Stimulated activated CD4-positive, alpha-beta T cell treated with anti-CD3 and anti-CD28 coated beads, Interleukin-1b, Interleukin-23, amount 100 ng/mL, for 48 hours (primary cell): ENCODE measurements at places on chromosomes 16 and 17.

GRCh38 chr17:64252831-64253230 lies 10.2 kb downstream of the TEX2 start:
- no peak for DNase-seq

DNA sequence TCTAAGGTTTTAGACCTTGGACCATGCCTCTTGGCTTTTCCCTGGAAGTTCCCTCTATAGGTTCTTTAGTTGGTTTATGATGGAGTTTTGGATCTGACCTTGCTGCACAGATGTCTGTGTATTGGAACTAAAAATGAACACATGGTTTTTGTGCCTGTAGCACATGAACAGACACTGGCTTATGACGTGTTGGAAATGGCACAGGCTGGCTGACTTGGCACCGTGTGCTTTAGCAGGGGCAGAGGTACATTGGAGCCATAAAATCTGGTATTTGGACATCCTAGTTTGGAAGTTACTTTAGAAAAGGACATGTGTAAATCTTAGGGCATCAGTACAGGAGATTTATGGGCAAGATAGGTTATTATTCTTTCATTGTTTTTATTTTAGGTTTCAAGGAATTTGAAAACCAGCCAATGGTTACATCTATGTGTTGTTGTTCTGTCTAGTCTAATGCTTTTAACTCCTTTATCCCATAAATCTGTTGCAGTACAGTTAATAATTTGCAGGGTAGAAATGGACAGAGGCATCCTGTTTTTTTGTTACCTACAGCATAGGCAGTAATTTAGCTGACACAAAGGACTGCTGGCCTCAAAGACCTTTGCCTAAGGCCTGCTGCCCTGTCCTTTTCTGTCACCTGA lies 6.0 kb downstream of the SOCS7 start:
- DNase-seq = no peak

GRCh38 chr16:75931970-75932369 lies 205.7 kb upstream of the CPHXL start:
- no peak for DNase-seq

DNA sequence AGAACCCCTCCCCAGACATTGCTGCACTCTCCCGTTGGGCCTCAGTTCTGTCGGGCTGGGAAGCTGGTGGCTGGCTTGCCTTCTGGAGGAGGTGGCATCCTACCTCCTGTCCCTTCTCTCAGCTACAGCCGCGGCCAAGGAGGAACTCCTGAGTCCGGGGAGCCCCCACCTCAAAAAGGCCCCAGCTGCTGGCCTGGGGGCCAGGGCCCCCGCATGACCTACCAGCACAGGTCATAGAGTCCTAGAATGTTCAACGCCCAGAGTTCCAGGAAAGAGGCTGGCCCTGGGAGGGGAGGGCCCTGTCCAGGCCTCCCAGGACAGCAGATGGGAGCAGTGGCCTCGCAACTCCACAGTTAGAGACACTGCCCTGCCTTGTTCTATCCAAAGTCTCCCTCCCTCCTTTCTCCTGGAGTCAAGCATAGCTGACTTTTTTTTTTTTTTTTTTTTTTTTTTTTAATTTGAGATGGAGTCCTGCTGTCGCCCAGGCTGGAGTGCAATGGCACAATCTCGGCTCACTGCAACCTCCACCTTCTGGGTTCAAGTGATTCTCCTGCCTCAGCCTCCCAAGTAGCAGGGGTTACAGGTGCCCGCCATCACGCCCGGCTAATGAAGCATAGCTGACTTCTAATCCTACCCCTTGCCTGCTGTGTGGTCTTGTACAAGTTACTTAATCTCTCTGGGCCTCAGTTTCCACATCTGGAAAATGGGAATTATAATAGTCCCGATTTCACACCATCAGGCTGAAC lies 7.1 kb downstream of the CARHSP1 start:
- DNase-seq = no peak

DNA sequence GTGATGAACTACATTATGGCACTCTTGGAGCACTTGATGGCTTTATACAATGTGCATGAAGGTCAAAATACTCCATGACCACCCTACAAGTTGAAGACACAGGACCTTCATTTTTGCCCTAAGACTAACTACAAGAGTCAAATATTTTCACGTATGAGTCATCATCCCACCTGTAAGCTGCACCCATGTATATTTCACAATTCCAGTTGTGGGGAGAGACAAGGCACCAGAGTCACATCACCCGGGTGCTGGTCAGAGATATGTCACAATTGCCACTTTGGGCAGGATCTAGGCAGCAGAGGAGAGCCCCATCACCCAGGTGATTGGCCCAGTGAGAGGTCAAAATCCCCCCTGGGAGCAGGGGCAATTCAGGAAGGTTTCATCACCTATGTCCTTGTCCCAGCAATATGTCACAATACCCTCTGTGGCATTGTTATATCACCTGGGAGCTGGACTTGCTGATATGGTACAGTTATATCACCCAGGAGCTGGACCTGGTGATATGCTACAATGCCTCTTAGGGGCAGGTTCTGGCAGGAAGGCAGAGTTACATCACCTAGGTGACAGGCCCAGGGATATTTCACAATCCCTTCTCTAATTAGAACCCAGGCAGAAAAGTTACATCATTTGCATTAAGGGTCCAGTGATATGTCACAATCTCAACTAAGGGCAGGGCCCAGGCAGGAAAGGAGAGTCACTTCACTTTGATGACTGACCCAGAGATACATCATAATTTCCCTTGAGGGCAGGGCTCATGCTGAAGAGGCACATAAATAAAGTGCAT lies 1839.2 kb downstream of the TP53TG3F start:
- no peak for DNase-seq

GRCh38 chr17:80272366-80272765 lies 11.7 kb downstream of the RNF213 start:
- no peak for DNase-seq

- DNase-seq = no peak
Measured at GRCh38 chr16:80564394-80564793, 23.6 kb downstream of the DYNLRB2 start.

DNA sequence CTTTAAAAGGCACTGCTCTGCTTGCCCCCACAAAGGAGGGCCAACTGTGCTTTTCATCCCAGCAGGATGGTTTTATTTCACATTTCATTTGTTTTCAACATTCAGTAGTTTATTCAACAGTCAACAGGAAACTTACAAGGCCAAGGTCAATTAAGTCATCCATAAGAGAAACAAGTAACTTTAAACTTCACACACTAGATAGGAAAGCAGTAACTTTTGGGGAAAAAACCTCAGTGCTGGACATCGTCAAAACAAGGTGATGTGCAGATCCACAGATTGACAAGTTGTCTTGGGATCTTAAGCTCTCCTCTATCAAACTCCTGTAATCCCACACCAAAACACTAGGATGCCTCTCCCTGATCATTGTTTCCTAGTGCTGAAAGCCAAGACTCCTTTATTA lies 18.5 kb downstream of the NFE2L1 start:
- no peak for DNase-seq

GRCh38 chr17:78202666-78203065 lies 11.4 kb upstream of the BIRC5 start:
- no peak for DNase-seq

DNA sequence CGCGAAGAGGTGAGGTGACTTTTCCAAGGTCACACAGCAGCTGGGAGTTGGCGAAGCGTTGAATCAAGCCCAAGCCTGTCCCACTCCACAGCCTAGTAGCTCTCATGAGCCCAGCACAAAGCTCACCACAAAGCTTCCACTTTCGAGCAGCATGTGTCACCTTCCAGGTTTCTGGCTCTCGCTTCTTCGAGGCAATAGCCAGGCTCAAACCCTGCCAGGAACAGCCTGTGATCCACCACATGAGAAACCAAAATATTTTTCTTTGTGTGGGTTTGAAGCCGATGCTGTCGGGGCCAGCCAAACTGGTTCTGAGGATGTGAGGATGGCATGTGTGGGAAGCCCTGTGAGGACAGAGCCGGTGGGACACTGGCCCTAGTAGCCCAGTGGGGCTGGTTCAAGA lies 68.1 kb downstream of the COG7 start:
- no peak for DNase-seq

- peak; percentile 69 for DNase-seq
Measured at GRCh38 chr17:9273428-9274391, 252.4 kb downstream of the NTN1 start.

- no peak for DNase-seq
Measured at GRCh38 chr17:7038025-7038862, 2.4 kb downstream of the SLC16A13 start.

- DNase-seq = no peak
Measured at GRCh38 chr17:64498308-64499203, 1.7 kb upstream of the POLG2 start.

- DNase-seq = no peak
Measured at GRCh38 chr16:73064212-73064993, 16.5 kb upstream of the ZFHX3 start.

DNA sequence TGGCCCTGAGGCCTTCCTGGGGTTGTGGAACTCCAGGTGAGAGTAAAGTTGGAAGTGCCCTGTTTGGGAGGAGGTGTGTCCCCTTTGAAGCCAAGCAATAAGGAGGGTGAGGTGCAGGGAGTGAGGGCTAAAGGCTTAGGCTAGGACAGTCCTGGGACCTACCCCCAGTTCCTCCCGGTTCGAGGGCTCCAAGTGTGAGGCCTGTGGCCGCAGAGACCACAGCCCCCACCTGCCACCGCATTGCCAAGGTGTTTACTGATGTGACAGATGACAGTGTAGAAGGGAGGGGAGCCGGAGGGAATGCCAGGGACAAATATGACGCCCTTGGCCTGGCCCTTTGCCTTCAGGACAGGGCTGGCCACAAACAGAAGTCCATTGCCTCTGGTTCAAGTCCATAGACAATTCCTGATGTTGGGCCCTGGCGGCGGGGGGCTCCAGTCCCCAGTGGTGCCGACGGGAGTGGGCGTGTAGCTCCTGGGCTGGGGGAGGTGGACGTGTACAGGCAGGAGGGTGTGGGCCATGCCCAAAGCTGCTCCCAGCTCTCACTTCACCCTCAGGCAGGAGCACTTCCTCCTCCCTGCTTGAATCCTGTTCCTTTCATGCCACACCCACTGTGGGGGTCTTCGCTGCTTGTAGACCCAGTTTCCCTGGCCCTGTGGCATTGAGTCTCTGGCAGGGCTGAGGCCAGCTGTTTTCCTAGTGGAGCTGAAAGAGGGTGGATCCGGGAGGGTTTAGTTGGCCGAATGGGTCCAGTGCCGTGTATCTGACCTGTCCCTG lies 3.2 kb downstream of the ADORA2B start:
- DNase-seq = no peak

- DNase-seq = peak; percentile 28
Measured at GRCh38 chr17:21452377-21453143, 76.4 kb downstream of the KCNJ12 start.

DNA sequence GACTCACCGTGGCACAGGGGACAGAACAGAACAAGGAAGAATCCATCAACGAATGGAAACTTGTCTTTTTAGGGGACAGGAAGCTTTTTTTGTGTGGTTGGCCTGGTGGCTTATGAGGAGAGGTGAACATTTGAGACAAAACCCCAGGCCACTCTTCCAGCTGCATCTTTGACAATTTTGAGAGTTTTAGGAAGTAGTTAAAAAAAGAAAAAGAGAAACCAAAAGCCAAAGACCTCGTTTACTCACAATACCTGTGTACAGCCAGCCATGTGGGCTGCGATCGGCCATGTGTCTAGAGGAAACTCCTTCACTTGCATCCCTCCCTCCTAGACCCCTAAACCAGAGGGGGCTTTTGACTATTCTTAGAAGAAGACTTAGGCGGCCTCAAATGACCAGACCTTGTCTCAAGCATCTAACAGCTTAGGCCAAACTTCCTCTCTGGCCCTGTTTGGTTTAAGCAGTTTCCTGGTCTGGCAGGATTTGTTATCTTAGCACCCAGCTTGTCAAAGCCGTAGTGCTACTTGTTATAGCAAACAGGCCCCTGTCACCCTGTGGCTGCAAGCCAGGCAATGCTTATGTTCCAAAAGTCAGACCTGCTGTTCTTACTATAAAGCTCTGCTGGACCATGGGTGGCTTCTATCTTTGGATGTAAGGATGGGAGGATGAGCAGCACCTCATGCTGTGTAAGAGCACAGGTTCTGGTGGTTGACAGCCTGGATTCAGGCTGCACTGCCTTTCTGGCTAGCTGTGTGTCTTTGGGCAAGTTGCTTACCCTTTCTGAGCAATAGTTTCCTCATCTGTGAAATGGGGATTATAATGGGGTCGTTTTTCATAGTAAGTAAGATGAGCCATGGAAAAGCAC lies 17.7 kb downstream of the KSR1 start:
- peak; percentile 90 for DNase-seq

- no peak for DNase-seq
Measured at GRCh38 chr17:50923611-50924010, 57.5 kb upstream of the TOB1 start.

DNA sequence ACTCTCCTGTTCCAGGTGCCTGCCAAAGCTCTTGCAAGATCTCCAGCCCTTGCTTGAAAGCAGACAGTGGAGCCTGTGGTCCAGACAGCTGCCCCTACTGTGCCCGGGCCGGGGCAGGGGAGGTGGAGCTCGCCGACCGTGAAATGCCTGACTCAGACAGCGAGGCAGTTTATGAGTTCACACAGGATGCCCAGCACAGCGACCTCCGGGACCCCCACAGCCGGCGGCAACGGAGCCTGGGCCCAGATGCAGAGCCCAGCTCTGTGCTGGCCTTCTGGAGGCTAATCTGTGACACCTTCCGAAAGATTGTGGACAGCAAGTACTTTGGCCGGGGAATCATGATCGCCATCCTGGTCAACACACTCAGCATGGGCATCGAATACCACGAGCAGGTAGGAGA lies 17.7 kb downstream of the CACNA1G start:
- no peak for DNase-seq

DNA sequence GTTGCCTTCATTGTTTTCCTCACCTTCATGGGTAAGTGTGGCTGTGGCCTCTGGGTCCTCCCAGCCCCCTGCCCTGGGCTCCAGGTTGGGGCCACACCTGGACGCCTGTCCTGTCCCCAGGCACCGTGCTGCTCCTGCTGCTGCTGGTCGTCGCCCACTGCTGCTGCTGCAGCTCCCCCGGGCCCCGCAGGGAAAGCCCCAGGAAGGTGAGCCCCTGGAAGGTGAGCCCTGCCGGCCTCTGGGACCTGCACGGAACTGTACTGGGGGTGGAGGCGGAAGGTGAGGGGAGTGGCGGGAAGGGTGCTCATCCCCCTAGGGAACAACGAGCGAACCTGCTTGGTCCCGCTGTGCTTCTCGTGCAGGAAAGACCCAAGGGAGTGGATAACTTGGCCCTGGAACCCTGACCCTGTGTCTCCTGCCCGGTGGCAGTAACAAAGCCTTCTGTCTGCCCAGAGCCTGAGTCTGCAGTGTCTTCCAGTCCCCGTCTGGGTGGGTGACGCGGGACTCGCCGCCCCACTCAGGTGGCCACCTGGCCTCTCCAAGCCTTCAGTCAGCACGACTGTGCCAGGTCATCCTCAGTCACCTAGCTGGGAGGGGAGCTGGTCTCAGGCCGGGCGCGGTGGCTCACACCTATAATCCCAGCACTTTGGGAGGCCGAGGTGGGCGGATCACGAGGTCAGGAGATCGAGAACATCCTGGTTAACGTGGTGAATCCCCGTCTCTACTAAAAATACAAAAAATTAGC lies 831 bp downstream of the SMIM22 start:
- DNase-seq = no peak

- DNase-seq = no peak
Measured at GRCh38 chr17:34682305-34682704, 102.9 kb downstream of the TMEM132E start.
